ENCODE measurements at places on chromosomes 7 and 10.

GRCh38 chr10:115866691-115867090 lies 406.3 kb downstream of the GFRA1 start:
- no peak overlapping the region for H3K4me3 ChIP-seq
- no peak overlapping the region for H3K27ac ChIP-seq
- H3K4me1 ChIP-seq, result no peaks in the 10 kb centered on the region
- no peak for DNase-seq

GRCh38 chr10:92644921-92645320 lies 44.8 kb upstream of the HHEX start:
- H3K4me1 ChIP-seq, result no peaks in the 10 kb centered on the region
- H3K27me3 ChIP-seq, result no peaks in the 10 kb centered on the region
- no peak overlapping the region for H3K27ac ChIP-seq
- no peak for DNase-seq
- H3K4me3 ChIP-seq, result no peak overlapping the region
- H3K36me3 ChIP-seq, result peaks cover 9% of the 10 kb centered on the region

- no peaks in the 10 kb centered on the region for H3K27me3 ChIP-seq
- H3K36me3 ChIP-seq, result no peaks in the 10 kb centered on the region
- H3K4me1 ChIP-seq, result no peaks in the 10 kb centered on the region
- no peak for DNase-seq
Measured at GRCh38 chr10:29649561-29650551, 15.1 kb upstream of the SVIL start.

GRCh38 chr7:40887099-40887498 lies 752.3 kb downstream of the SUGCT start:
- no peak overlapping the region for H3K27ac ChIP-seq
- no peaks in the 10 kb centered on the region for H3K36me3 ChIP-seq
- no peak overlapping the region for H3K4me3 ChIP-seq
- H3K27me3 ChIP-seq, result no peaks in the 10 kb centered on the region
- H3K4me1 ChIP-seq, result no peaks in the 10 kb centered on the region
- DNase-seq, result no peak

GRCh38 chr7:106681815-106682495 lies 21.0 kb upstream of the CCDC71L start:
- no peaks in the 10 kb centered on the region for H3K4me1 ChIP-seq
- no peaks in the 10 kb centered on the region for H3K36me3 ChIP-seq
- H3K4me3 ChIP-seq, result no peak overlapping the region
- DNase-seq, result no peak

DNA sequence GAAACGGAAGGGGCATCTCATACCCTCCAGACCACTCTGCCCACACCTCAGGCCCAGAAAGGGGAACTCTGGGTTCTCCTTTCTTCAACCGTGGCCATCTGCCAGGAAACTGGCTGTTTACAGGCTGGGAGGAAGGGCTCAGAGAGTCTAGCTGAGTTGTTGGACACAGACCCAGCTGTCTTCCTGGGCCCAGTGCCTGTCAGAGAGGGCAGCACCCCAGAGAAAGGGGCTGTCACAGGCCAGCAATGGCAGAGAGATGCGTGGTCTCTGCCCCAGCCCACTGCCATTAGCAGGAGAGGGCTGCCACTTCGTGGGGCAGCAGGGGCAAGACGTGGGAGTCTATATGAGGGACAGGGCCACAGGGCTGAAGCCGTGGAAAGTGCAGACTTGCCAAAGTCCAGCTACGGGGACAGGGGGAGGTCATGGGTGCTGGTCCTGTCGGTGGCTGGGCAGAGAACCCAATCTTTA lies 11.0 kb downstream of the GRID1 start:
- no peak overlapping the region for H3K4me3 ChIP-seq
- DNase-seq, result no peak
- H3K4me1 ChIP-seq, result no peaks in the 10 kb centered on the region
- no peak overlapping the region for H3K27ac ChIP-seq

DNA sequence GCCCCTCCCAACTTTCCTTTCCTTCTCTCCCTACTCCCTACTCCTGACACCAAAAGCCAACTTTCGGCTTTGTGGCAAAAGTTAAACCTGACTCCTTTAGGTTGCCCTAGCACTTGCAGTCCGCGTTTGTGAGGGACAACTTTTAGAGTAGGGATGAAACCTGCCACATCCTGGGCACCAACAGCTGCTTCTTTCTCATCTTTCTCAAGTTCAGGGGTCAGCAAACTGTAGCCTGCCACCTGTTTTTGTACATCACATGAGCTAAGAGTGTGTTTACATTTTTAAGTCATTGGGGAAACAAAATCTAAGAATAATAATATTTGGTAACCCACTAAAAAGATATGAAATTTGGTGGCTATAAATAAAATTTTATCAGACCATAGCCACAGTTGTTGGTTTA lies 660.6 kb downstream of the KCNMA1 start:
- no peaks in the 10 kb centered on the region for H3K4me1 ChIP-seq
- H3K4me3 ChIP-seq, result no peak overlapping the region
- no peak for DNase-seq
- H3K27ac ChIP-seq, result no peak overlapping the region
- no peaks in the 10 kb centered on the region for H3K27me3 ChIP-seq
- H3K36me3 ChIP-seq, result no peaks in the 10 kb centered on the region

DNA sequence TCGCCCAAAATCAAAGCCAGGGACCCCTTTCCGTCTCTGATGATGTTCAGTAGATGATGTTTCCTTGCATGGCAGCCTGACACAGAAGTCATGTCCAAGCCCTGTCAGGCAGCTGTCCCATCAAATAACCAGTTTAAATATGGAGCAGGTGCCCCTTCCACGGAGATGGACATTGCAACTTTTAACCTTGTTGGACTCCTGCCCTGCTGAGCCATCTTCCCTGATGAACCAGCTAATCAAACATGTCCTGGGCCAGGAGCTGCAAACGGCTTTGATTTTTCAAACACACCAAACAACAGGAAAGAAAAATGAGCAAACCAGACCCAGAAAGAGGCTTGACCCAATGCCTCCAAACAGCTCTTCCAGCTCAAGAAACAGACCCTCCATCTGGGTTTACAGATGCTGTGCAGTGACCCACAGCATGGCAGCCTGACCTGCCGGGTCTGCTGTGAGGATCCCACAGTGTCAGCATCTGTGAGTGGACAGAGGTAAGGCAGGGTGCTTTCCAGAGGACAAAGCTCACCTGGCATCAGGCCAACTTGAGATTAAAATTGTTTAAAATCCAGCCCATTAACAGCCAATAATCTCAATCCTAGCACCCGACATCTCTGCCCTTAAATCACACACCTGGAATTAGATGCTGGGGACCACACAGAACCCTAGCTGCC lies 372.6 kb downstream of the GRID1 start:
- DNase-seq, result no peak
- peaks cover 2% of the 10 kb centered on the region for H3K27me3 ChIP-seq
- no peak overlapping the region for H3K4me3 ChIP-seq
- H3K4me1 ChIP-seq, result no peaks in the 10 kb centered on the region

DNA sequence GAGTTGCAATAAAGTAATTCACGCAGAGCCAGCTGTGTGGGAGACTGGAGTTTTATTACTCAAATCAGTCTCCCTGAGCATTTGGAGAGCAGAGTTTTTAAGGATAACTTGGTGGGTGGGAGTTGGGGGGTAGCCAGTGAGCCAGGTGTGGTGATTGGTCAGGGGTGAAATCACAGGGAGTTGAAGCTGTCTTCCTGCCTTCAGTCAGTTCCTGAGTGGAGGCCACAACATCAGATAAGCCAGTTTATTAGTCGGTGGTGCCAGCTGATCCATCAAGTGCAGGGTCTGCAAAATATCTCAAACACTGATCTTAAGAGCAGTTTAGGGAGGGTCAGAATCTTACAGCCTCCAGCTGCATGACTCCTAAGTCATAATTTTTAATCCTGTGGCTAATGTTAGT lies 3.3 kb upstream of the CYP51A1 start:
- no peaks in the 10 kb centered on the region for H3K36me3 ChIP-seq
- H3K4me3 ChIP-seq, result no peak overlapping the region
- no peak for DNase-seq
- H3K4me1 ChIP-seq, result no peaks in the 10 kb centered on the region
- H3K27ac ChIP-seq, result no peak overlapping the region
- no peaks in the 10 kb centered on the region for H3K27me3 ChIP-seq

- no peaks in the 10 kb centered on the region for H3K4me1 ChIP-seq
- H3K4me3 ChIP-seq, result no peak overlapping the region
- H3K27ac ChIP-seq, result no peak overlapping the region
- H3K27me3 ChIP-seq, result no peaks in the 10 kb centered on the region
- no peaks in the 10 kb centered on the region for H3K36me3 ChIP-seq
Measured at GRCh38 chr7:55178863-55179773, 160.3 kb downstream of the EGFR start.

DNA sequence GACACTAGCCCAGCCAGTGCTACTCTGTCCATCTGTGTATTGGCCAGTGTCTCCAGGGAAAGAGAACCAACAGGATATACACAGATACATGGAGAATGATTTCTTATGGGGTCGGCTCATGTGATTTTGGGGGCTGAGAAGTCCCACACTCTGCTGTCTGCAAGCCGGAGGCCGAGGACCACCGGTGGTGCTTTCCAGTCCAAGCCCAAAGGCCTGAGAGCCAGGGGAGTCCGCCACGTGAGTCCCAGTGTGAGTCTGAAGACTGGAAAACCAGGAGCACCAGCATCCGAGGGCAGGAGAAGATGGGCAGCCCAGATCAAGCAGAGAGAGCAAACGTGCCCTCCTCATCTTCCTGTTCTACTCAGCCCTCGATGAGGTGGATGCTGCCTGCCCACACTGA lies 71.5 kb downstream of the C10orf143 start:
- no peak overlapping the region for H3K4me3 ChIP-seq
- no peak for DNase-seq
- H3K27me3 ChIP-seq, result no peaks in the 10 kb centered on the region
- H3K4me1 ChIP-seq, result peaks cover 4% of the 10 kb centered on the region

DNA sequence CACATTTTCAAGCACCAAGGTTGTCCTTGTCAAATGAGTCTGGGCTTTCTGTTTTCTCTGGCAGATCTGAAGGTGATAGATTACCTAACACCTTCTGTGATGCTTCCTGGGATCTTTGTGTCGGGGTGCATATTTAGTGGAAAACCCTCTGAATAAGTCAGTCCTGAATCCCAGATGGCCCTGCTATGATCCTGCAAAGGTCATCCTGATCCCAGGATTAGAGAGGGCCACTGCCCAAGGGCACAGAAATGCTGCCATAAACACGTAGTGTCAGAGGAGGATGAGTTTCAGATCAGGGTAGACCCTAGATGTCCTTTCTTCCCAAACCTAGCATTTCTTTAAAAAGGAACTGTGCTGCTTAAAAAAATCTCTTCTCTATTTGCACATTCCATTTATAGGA lies 19.0 kb downstream of the AGR2 start:
- no peaks in the 10 kb centered on the region for H3K4me1 ChIP-seq
- H3K4me3 ChIP-seq, result no peak overlapping the region
- no peaks in the 10 kb centered on the region for H3K27me3 ChIP-seq
- no peak for DNase-seq
- H3K27ac ChIP-seq, result no peak overlapping the region

DNA sequence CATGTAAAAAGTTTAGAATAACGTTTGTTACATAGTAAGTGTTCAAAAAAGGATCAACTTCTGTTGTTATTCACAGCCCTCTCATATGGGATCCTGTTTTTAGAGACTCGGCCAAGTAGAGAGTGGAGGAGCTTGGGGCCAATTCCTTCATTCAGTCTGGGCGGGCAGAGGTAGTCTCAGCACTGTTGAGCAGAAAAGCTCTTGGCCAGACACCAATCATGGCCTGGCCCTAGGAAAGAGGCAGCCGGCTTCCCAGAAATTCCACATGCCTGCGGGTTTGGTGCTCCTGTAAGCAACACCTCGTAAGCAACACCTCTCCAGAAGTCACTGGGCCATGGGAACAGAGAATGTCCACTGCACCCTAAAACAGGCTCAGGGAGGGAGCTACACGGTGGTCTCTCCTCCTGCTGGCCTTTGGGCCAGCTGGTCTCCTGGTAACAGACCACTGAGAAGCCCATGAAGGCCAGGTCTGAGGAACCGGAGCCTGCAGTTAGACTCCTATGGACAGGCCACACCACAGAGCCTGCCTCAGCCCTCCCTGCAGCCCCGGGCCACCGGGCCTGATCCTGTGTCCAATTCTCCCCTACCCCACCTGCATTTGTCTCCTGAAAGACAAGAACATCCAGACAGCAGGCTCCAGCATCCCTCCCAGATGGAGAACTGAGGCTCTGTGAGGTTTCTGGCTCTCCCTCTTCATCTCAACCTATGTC lies 149.1 kb downstream of the GRID1 start:
- no peaks in the 10 kb centered on the region for H3K4me1 ChIP-seq
- no peak overlapping the region for H3K27ac ChIP-seq
- H3K4me3 ChIP-seq, result no peak overlapping the region
- no peaks in the 10 kb centered on the region for H3K27me3 ChIP-seq
- DNase-seq, result no peak

- H3K36me3 ChIP-seq, result no peaks in the 10 kb centered on the region
- peaks cover 10% of the 10 kb centered on the region for H3K27me3 ChIP-seq
- no peaks in the 10 kb centered on the region for H3K4me1 ChIP-seq
- peak within 1 kb of the TSS; percentile 67 for H3K4me3 ChIP-seq
- DNase-seq, result peak; percentile 98
- peak within 1 kb of the TSS; percentile 77 for H3K27ac ChIP-seq
Measured at GRCh38 chr7:23597094-23598091, at the start of gene CCDC126. CCDC126 (plus strand) TSS chr7:23597382; CDS start chr7:23611316, 13,934 bp downstream.

All from H1 (cell line).